Lower lobe of right lung (tissue), 2 donors: ENCODE measurements at places on chromosomes 6 and 20. TPM values are rescaled to one million over a fixed set of nuclear protein-coding genes. Genes with fewer than 3 reads are reported as not detected.
A peak's percentile ranks its signal among the peaks of the same experiment; 100 is the strongest.

- no peaks in the 10 kb centered on the region for H3K27me3 ChIP-seq
- H3K4me3 ChIP-seq: no peak overlapping the region
- DNase-seq: no peak
- H3K36me3 ChIP-seq: peaks cover 82% of the 10 kb centered on the region
- no peak overlapping the region for H3K27ac ChIP-seq
Measured at GRCh38 chr6:53503060-53503459, 41.8 kb downstream of the GCLC start.

GRCh38 chr6:37491171-37491829 is 8.4 kb downstream of the CCDC167 start:
- no peak overlapping the region for H3K4me3 ChIP-seq
- peak; percentile 43 for DNase-seq
- no peak overlapping the region for H3K27ac ChIP-seq

GRCh38 chr6:145360865-145361264 is 374.5 kb downstream of the EPM2A start:
- no peaks in the 10 kb centered on the region for H3K27me3 ChIP-seq
- no peaks in the 10 kb centered on the region for H3K4me1 ChIP-seq
- no peak for DNase-seq
- no peaks in the 10 kb centered on the region for H3K36me3 ChIP-seq
- H3K27ac ChIP-seq: no peak overlapping the region

Gene TRIM40
- not detected for total RNA-seq

Gene TRDN
- total RNA-seq: not detected

GRCh38 chr6:27720607-27721580 is 191.3 kb downstream of the OR2B2 start:
- H3K27ac ChIP-seq: no peak overlapping the region
- no peaks in the 10 kb centered on the region for H3K4me1 ChIP-seq
- H3K36me3 ChIP-seq: no peaks in the 10 kb centered on the region
- H3K4me3 ChIP-seq: no peak overlapping the region
- DNase-seq: no peak

- no peaks in the 10 kb centered on the region for H3K27me3 ChIP-seq
- no peak overlapping the region for H3K4me3 ChIP-seq
- H3K36me3 ChIP-seq: no peaks in the 10 kb centered on the region
- H3K27ac ChIP-seq: no peak overlapping the region
- H3K4me1 ChIP-seq: no peaks in the 10 kb centered on the region
Measured at GRCh38 chr6:4964675-4965561, 38.9 kb downstream of the RPP40 start.

Gene POPDC3
- 0.80 TPM for total RNA-seq

Gene STX11
- 54.1 TPM for total RNA-seq

DNA sequence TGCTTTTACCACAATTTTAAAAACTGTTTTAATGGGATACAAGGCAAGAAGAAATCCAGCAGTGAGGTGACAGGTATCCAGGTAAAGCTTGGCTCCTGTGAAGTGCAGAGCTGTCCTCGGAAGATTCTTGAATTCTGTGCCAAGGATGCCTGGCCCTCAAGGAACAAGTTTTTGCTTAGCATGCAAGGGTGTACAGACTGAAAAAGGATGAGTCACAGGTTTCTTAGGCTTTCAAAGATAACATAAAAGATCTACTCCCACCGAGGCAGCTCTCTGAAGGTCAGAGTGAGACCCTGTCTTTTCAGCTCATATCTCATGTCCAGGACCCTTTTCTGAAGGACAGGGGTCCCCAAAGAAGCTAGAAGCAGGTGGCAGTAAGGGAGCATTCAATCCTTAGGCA is 83.3 kb downstream of the CHD6 start:
- no peak for DNase-seq
- H3K4me1 ChIP-seq: no peaks in the 10 kb centered on the region
- H3K27me3 ChIP-seq: no peaks in the 10 kb centered on the region
- H3K27ac ChIP-seq: no peak overlapping the region
